ENCODE measurements at places on chromosomes 16 and 17.
A peak's percentile ranks its signal among the peaks of the same experiment; 100 is the strongest.

- DNase-seq: no peak
These were observed 561 bp downstream of the ZNF423 start for GRCh38 chr16:49855280-49855821.

DNA sequence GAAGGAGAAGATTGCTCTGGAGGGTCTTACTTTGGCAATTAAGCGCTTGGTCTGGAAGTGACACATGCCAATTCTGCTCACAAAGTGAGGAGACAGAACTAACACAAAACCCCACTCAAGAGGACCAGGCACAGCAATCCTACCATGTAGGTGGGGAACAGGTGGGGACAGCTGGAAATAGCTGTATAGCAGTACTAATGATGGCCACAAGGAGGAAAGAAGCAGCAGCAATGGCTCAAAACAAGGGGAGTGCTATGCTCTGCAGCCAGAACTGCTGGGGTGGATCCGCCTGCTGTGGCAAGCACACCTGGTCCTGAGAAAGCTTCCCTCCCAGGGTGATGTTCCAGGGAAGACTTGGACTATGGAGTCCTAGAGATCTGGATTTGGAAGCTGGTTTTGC is 17.0 kb upstream of the TMEM132E start:
- no peak for DNase-seq

GRCh38 chr16:84557504-84557903 is 53.0 kb upstream of the MEAK7 start:
- no peak for DNase-seq

- no peak for DNase-seq
These were observed 187.7 kb downstream of the MAF start for GRCh38 chr16:79412783-79413225.

DNA sequence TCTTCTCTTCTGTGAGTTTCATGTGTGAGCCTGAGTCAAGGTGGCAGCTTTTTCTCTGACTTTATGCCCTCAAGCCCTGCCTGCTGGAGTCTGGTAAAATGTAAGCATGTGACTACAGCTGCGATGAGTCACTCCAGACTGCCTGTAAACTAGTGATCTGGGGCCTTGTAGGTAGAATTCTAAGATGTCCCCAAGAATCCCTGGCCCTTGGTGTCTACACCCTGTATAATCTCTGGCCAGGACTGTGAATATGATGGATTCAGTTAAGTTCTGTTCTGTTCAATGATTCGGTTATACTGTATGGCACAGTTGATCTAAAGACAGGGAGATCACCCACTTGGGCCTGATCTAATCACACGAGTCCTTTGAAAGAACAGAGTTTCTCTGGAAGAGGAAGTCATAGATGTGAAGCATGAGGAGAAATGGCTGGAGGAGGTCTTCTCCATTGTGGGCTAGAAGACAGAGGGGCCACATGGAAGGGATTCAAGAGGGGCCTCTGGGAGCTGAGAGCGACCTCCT is 29.8 kb downstream of the PRSS54 start:
- peak; percentile 54 for DNase-seq

GRCh38 chr17:42841975-42842685 is 2.2 kb upstream of the AOC2 start:
- DNase-seq: no peak

GRCh38 chr17:63881935-63882601 is at the start of gene GH2:
GH2 (minus strand) TSS chr17:63881944; CDS start chr17:63881801, 143 bp downstream.
- no peak for DNase-seq

DNA sequence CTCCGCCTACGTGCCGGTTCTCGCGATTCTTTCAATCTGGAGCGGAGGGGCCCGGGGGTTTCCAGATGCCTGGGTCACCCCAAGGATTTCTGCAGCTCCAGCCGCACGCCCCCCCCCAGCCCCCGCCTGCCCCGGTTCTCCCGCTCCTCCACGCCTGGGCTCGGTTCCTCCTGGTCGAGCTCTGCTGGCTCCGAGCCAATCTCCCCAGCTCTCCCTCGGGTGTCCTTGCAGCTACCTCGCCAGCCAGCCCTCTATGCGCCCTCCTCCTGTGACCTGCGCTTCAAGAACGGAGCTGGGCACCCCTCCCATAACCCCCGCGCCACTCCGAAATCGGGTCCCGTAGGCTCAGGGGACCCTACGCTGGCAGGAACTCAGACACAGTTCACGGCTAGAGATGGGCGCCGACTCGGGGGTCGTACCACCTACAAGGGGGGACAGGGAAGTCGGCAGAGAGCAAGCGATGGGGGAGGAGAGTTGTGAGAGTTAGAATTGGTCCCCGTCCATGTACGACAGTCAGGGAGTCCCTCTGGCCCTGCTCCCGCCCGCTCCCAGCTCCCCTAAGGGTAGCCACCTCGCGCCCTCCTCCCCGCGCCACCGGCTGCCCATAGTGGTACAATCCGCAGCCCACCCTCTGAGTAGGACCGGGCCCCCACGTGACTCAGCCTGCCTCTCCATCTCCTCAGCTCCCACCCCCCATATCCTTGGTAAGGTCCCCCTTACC is 961 bp downstream of the FGF11 start:
- DNase-seq: no peak

DNA sequence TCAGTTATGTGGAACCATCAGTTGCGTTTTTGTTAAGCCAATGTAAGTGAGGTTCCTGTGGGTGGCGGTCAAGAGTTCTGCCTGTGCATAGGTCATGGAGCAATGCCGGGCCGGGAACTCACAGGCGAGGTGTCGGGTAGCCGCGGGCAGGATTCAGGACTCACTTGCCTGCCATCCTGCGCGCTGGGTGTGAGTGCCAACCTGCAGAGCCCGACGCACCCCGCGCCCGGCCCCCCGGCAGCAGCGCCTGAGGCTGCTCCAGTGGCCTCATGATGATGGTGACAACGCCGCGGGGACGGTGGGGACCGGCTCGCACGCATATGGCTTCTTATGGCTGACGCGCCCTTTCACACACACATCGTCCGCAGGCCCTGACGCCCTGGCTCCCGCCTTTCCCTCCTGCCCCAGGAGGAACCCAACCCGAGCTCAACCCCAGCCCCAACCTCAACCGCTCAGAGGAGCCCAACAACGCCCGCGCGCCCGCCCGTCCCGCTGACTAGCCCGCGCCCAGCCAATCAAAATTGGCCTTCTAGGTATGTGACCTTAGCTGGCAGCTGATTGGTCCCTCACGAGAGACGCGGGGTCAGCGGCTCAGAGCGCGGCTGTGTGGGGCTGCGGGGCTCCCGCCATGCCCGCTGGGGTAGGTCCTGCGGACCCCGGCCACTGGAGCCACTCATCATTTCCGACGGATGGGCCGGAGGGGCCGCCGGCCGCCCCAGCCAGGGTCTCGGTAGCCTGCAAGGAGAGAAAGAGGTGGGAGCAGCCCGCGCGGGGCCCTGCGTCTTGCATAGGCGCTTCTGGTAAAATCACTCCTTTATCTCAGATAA is at the start of gene C16orf95:
TSS of gene C16orf95 (minus strand) at position 470 of the 827 bp plus-strand sequence. CDS start at position 320, 150 bp downstream.
- peak; percentile 79 for DNase-seq

- DNase-seq: no peak
These were observed 1.9 kb downstream of the PLEKHH3 start for GRCh38 chr17:42674755-42675347.

Data from GF-D8 (cell line).